ENCODE measurements at places on chromosomes 11 and 22.
A peak's percentile ranks its signal among the peaks of the same experiment; 100 is the strongest.

DNA sequence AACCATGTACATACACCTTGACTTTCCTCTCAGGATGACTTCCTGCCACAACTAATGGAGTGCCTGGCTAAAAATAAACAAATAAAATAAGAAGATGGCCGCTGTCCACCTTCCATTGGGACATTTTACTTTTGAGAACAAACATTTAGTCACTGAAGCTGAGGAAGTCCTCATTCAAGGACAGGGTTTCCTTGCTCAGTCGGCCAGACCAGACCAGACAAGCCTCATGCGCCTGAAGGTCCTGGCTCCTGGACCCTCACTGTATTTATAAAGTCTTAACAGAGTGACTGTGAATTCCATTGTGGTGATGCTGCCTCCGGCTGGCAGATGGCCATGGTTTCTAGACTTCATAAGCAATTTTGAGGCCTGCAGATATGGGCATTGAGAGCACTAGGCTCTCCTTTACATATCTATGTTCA, 114.5 kb downstream of the MAML2 start:
- DNase-seq: no peak

GRCh38 chr11:8597182-8597581, 3.2 kb upstream of the STK33 start:
- DNase-seq: no peak

DNA sequence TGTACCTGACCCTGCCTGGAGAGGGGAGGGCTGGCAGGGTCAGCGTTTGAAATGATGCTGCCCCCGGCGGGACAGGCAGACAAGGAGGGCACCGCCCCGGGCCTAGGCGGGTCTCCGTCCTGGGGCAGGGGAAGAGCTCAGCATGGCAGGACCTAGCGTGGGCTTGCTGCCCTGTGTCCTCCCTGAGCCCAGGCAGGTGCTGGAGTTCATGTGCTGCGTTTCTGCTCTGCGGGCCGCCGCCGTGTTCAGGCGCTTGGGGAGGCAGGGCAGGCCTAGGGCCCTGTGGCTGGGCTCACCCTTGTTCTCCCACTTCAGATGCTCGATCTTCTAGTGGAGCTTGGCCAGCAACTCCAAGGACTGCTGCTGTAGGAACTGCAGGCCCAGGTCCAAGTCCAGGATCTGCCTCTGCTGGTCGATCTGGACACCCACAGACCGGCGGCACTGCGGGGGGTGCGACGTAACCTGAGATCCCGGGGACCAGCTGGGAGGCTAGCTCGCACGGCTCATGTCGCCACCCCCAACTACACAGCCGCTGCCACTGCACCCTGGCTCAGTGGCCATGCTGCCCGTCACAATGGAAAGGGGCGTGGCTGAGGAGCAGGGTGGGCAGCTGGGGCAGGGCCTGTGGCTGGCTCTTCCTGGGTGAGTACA, 84.4 kb downstream of the MED15 start:
- no peak for DNase-seq

DNA sequence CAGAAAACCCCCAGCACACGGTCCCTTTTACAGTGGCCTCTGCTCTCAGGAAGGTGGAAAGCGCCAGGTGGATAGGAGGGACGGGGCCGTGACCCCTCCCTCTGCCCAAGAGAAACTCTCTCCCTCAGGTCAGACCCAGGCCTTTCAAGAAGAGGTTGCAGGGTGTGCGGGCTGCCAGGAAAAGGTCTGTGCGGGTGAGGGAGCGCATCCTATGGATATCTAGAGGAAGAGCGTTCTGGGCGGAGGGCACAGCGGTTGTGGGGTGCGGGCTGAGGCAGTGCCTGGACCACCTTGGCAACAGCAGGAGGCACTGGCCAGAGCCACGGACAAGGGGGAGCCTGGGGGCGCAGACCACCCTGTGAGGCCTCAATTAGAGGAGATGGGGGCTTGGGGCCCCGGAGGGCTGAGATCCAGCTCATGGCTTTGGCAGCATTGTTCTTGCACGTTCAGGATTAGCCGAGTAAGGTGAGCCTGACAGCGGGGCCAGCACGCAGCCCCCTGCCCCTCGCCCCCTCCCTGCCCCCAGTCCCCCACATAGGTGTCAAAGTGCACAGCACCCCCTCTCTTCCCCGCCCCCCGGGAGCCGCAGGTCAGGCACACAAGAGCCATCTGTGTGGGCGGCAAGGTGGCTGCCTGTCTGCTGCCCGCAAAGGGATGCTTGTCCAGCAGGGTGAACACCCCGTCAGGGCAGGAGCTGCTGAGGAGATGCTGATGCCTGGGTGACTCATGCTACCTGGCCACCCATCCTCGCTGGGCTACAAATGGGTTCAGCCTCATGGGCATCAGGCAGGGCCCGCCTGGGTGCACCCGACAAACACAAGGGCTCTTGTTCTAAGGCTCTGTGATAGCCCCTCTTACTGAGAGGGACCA, 92.8 kb upstream of the KCNQ1OT1 start:
- no peak for DNase-seq

DNA sequence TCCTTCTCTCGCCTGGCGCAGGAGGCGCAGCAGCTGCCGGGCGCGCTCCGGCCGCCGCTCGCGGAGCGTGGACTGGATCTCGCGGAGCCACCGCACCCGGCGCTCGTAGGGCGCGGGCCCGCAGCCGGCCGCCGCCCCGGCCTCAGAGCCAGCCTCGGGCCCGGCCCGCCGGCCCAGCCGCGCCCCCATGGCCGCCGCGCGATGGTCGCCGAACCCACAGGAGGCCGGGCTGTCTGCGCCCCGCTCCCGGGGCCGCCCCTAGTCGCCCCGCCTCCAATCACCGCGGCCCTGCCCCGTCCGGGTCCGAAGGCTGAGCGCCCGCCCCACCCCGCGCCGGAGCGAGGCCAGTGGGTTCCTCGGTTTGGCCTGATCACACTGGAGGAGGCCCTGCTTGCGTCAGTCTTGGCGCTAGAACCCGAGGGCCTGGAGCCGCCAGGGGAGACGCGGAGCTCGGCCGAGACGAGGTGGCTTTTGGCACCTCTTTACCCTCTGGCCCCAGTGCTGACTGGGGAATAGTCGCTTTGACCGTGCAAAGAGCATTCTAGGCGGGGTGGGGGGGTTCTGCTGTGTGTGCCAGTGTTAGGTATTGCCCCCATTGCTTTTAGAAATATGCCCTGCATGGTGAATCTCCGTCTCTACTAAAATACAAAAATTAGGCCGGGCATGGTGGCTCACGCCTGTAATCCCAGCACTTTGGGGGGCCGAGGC, at the start of gene LRRC75B:
TSS of gene LRRC75B (minus strand) at position 223 of the 708 bp plus-strand sequence. CDS start at position 189, 34 bp downstream.
- peak; percentile 56 for DNase-seq

- no peak for DNase-seq
These were observed 13.6 kb upstream of the BID start for GRCh38 chr22:17787716-17788330.

- DNase-seq: no peak
These were observed 62.7 kb upstream of the HORMAD2 start for GRCh38 chr22:30017375-30018223.

DNA sequence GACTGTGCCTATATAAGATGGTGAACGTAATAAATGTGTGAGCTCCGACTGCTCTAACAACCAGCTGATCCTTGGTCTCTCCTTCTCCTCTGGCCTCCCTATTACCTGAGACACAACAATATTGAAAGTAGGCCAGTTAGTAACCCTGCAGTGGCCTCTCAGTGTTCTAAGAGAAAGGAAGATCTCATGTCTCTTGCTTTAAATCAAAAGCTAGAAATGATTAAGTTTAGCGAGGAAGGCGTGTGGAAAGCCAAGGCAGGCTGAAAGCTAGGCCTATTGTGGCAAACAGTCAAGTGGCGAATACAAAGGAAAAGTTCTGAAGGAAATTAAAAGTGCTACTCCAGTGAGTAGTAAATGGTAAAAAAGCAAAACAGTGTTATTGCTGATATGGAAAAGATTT, 39.5 kb downstream of the HIPK3 start:
- DNase-seq: no peak

- no peak for DNase-seq
These were observed 44.3 kb upstream of the TTC12 start for GRCh38 chr11:113270080-113270479.

GRCh38 chr11:29343465-29344333, 673.1 kb downstream of the KCNA4 start:
- peak; percentile 47 for DNase-seq

GRCh38 chr11:123330471-123330870, 99.6 kb upstream of the GRAMD1B start:
- no peak for DNase-seq

- DNase-seq: no peak
These were observed 22.6 kb downstream of the PTPN5 start for GRCh38 chr11:18768978-18769377.

- DNase-seq: no peak
These were observed 62.9 kb downstream of the JAM3 start for GRCh38 chr11:134131628-134132244.

- DNase-seq: no peak
These were observed 4.4 kb upstream of the MEN1 start for GRCh38 chr11:64814712-64815187.

GRCh38 chr22:19713650-19714311, 522 bp upstream of the SEPTIN5 start:
- no peak for DNase-seq

DNA sequence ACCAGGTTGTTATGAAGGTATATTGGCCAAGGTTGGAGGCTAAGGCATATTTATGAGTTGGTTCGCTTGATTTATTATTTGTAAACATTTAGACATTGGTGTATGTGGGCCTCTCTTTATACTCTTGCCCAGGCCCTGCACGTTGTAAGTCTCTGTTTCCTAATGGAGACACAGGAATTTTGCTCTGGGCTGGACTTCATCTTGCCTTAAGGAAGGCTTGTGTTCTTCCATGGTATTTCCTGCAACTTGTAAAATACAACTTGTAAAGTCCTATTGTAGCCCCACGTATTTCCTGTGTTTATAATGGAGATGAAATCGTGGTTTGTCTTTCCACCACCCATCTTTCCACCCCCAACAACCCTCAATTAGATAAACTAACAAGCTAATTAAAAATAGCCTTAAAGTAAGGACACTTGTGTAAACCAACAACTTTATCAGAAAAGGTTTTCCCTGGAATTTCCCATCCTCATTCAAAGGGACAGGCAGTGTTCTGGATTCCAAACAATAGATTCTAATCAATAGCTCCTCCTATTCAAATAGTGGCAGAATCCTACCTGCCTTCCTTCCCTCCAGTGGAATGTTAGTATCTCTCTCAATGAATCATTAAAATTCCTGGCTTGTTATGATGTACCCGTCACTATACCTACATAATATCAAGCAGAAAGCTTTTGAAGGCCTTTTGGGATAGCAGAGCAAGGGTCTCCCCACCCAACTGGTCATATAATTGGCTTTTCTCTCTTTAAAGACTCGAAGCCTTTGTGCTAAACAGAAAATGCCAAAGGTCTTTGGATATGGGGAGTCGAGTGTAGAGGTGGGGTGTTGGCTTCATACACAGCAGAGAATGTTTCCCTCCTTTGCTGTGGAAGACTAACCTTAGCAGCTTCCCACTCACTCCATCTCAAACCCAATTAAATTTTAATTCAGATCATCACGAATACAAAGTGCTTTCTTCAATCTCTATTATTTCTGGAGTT, 77.1 kb downstream of the UBASH3B start:
- no peak for DNase-seq

GRCh38 chr11:10333490-10333889, 28.6 kb downstream of the ADM start:
- DNase-seq: no peak

GRCh38 chr11:128501632-128502549, 85.5 kb downstream of the ETS1 start:
- peak; percentile 47 for DNase-seq

DNA sequence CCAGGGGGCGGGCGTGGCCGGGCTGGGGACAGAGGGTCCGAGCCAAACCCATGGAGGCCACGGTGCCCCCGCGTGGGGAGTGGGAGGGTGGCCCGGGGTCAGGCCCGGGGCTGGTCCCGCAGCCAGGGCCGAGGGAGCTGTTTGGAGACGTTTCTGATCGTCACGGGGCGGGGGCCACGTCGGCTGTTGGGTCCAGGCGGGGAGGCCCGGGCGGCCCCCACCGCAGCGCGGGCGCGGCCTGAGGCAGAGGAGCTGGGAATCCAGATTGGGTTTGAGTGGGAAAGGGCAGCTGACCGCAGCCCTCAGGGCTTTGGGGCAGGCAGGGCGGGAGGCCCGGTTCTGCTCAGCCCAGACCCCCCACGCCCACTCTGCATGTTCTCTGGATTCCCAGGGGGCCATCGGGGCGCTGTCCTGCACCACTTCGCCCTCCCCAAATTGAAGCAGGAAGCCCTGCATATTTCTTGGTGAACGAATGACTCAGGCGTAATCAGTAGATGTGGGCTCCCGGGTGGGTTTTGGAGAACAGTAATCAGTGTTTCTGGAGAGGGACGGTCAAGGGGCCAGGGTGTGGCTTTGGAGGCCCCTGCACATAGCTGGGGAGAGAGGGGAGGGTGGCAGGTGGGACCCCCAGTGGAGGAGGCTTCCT, 583 bp downstream of the MRPL23 start:
- no peak for DNase-seq

GRCh38 chr11:4523666-4524065, 21.3 kb upstream of the OR52M1 start:
- DNase-seq: no peak

DNA sequence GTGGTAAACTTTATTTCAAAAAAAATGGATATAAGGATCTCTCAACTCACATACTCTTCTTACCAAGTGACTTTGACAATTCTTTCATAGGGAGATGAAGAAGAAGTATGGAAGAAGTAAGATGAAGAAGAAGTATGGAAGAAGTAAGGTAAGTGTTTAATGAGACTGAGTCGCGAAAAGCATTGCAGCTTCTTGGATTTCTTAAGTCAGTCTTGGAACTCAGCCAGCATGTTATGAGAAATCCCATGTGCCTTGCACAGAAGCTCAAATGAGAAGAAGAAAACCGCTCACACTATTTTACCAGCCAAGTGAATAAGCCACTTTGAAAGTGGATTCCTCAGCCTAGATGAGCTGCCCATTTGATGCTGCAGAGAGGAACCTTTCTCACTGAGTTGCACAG, 332.0 kb upstream of the CCDC179 start:
- DNase-seq: no peak

DNA sequence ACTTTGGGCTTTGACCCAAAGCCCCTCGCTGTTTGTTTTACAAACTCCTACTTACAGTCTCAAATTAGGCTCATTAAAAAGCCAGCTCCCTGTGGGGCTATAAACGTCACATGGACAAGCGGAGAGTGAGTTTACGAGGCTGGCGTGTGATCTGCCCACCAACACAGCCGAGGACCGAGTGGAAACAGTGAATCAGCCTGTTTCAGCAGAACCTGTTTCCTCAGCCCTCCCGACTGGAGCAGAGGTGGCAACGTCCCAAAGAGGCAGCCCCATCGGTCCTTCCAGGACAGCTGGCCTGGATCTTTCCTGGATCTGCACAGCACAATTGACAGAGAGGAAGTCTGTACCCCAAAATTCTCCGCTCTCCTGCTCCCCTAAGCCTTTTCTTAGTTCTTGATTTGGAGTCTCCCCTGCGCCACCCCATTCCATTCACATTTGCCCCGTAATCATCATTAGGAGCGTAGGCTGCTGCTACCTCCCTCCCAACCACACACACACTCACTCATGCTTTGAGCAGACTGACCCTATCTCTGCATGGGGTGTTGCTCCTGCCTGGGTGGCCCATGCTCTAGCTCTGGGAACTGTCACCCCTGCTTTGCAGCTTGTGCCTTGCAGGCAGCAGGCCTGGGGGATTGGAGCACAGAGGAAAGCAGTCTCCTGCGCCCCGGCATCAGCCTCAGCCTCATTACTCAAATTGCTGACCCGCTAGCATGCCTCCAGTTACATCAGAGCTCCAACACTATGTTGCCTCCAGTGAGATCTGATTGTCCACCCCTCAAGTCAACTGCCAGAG, 117.8 kb downstream of the NAT10 start:
- DNase-seq: no peak

All from anterior cingulate cortex (tissue), 58 donors.